Lung (tissue), 17 donors: ENCODE measurements at places on chromosomes 13 and 19. TPM values are rescaled to one million over a fixed set of nuclear protein-coding genes. Genes with fewer than 3 reads are reported as not detected.

- DNase-seq: no peak
These were observed 11.7 kb downstream of the NDUFB7 start for GRCh38 chr19:14559916-14560775.

Gene CGB5
- polyA plus RNA-seq: not detected

GRCh38 chr13:19605161-19605955 is 28.1 kb upstream of the MPHOSPH8 start:
- no peak for DNase-seq

GRCh38 chr13:107289540-107289939 is 721.6 kb upstream of the ARGLU1 start:
- DNase-seq: no peak

DNA sequence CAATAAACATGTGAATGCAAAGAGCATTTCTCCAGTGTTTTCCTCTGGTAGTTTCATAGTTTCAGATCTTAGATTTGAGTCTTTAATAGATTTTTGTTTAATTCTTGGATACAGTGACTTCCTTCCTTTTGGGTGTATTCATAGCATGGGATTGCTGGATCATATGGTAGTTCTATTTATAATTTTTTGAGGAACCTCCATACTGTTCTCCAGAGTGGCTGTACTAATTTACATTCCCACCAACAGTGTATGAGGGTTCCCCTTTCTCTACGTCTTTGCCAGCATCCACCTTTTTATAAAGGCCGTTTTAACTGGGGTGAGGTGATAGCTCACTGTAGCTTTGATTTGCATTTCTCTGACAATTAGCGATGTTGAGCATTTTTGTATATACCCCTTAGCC is 9.3 kb upstream of the CALM3 start:
- no peak for DNase-seq

Gene C19orf85
- polyA plus RNA-seq: not detected

- DNase-seq: no peak
These were observed 104.0 kb downstream of the DGKH start for GRCh38 chr13:42152495-42152894.

- peak; percentile 60 for DNase-seq
These were observed 850 bp downstream of the KLF5 start for GRCh38 chr13:73059460-73060250.

- DNase-seq: peak; percentile 80
These were observed 34.3 kb downstream of the ZNF536 start for GRCh38 chr19:30406220-30407067.

Gene POSTN
- polyA plus RNA-seq: 12.8 TPM

GRCh38 chr13:38514575-38514974 is 164.9 kb downstream of the UFM1 start:
- no peak for DNase-seq

Gene ATG4D
- 28.8 TPM for polyA plus RNA-seq

DNA sequence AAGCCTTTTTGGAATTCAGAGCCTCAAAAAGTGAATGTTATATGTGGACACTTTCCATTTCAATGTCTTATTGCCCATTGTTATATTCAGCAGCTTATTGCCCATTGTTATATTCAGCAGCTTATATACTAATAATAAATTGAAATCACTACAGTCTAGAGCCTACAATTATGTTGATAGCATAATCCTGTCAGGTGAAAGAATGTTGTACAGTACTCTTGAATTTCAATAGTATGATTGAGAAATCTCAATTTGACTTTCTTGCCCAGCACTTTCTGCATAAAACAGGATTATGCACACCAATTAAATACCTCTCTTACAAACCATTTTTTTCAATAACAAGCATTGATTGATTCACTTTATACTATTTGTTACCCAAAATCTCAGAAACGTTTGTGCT is 260.8 kb downstream of the PCDH9 start:
- no peak for DNase-seq

DNA sequence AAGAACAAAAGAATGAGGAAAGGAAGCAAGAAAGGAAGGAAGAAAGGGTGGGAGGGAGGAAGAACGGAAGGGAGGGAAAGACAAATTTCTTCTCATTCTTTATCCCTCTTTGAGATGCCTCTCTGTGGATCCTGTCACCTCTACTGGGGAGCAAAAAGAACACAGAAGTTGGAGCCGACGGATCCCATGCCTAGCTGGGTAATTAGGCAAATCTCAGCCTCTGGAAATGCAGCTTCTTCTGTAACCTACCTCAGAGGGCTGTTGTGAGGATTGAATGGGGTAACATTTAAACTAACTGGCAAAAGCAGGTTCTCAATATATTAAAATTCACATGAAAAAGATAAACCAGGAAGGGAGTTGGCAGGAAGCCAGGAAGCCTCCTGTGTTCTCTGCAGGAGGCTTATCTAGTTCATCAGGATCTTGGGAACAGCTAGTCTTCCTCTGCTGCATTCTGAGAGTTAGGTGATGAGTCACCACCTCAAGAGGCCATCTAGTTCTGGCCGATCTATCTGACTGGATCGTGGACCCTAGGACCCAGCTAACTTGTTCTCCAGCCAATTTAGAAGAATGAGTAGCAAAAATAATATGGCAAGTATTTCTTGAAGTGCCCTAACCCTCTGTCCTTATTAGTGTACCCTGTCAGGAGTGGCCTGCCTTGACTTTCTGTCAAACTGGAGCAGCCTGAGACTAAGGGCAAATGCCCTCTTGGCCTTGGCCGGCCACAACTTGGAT is 15.2 kb upstream of the CPB2 start:
- no peak for DNase-seq

DNA sequence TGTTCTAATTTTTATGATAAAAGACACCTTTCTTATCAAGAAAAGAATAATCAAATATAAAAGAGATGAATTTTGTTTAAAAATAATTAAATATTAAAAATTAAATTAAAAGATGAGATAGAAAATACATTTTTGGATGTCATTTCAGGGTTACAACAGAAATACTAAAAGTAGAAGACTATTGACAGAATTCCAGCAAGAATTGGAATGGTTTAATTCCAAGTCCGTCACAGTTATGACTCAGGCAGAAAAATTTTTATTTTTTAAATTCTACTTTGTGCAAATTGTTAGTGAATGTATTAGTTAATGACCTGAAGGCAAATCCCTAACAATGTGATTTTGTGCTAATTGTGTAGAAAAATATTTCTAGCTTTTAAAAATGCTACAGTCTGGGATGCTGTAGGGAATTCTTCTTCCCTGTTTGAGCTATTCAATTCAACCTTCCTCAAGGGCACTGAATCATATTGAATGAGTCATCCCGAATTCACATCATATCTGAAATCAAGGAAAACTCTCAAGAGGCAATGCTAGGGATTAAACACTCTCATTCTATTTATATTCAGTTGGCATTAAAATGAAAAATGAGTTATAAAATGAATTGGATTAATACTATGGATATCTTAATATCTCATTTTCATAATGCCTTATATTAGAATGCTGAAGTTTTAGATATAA is 633.5 kb upstream of the ATXN8OS start:
- no peak for DNase-seq

- no peak for DNase-seq
These were observed 72.4 kb upstream of the TSC22D1 start for GRCh38 chr13:44648392-44649103.

- no peak for DNase-seq
These were observed 78.4 kb downstream of the TEX29 start for GRCh38 chr13:111398715-111399299.

Gene PTH2
- not detected for polyA plus RNA-seq

DNA sequence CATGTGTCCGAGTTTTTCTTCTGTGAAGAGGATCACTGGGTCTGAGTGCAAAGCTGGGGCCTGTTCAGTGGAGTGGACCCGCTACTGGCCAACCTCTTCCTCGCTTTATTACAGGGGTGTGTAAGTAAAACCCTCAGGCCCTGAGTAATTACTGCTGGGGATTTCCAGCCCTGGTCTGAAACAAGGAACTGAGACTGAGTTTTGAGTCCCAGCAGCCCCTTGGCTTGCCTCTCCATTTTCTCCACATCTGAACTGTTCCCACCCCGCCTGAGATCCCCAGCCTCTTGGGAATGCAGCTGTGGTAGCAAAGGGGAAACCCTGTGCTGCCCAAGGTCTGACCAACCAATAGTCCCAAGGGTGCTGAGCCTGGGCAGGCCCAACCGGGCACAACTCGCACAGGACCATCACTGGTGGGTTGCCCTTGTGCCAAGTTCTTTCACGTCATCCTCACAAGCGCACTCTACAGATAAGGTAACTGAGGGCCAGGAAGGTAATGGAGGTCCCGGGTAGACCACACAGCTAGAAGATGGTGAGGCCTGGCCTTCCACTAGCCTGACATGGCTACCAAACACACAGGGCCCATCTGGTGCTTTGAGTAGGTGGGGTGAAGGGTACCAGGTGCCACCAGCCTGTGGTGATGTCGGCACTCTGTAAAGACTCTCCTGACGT is 13.7 kb upstream of the SLC35E1 start:
- DNase-seq: no peak

- no peak for DNase-seq
These were observed 1.3 kb upstream of the LMNB2 start for GRCh38 chr19:2458054-2458453.

DNA sequence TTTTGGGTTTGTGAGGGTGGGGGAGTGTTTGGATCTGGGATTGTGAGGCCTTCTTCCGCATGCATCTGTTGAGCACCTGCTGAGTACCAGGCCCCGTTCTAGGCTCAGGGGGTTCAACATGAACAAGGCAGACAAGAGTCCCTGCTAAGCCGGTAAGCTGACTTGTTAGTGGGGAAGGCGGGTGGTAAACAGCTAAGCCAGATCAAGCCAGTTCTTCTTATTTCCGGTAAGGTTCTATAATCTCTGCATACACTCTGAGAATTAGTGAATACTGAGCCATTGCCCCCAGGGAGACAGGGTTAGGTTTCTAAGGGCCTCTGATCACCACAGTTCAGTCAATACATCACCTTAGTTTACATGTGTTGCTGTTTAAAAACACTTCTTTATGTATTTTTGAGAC is 9.9 kb upstream of the EHD2 start:
- no peak for DNase-seq

Gene ZNF575
- polyA plus RNA-seq: 0.48 TPM

Gene CRLF1
- polyA plus RNA-seq: 48.2 TPM

DNA sequence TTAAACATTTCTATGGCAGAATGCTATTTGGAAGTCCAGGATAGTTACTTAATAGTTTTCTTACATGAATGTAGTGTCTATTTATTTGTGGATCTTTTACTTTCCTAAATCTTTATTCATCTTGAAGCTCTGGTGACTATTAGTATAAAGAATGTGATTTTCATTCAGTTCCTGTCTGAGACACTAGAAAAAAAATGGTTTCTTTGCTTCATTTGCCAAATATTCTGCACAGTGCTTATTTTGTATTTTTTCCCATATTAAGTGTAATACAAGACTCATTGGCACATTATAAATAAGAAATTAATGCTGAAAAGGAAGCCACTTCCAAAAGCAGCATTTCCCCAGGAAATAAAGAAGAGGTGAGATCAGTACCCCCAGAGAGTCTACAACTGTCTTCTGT is 109.8 kb downstream of the POSTN start:
- DNase-seq: no peak

DNA sequence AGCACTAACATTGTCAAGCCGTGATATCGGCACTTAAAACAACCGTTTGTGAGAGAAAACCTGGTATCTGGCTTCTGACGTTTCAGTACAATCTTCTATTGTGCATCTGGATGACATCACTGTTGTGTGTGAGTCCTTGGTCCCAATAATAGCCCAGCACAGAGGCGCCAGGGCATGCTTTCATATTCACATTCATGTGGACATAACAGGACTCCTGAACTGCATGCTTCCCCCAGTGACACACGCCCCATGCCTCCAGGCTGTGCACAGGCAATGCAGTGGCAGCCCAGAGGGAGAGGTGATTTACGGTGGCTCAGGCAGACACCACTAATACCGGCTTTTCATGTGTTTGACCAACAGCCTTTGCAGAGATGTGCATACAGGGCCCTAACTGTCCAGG is 58.1 kb downstream of the MRPL57 start:
- DNase-seq: no peak

Gene IL17D
- polyA plus RNA-seq: 0.65 TPM

Gene ANGPTL8
- 1.0 TPM for polyA plus RNA-seq

GRCh38 chr13:72782717-72783116 is 784 bp downstream of the PIBF1 start:
- DNase-seq: peak; percentile 17

DNA sequence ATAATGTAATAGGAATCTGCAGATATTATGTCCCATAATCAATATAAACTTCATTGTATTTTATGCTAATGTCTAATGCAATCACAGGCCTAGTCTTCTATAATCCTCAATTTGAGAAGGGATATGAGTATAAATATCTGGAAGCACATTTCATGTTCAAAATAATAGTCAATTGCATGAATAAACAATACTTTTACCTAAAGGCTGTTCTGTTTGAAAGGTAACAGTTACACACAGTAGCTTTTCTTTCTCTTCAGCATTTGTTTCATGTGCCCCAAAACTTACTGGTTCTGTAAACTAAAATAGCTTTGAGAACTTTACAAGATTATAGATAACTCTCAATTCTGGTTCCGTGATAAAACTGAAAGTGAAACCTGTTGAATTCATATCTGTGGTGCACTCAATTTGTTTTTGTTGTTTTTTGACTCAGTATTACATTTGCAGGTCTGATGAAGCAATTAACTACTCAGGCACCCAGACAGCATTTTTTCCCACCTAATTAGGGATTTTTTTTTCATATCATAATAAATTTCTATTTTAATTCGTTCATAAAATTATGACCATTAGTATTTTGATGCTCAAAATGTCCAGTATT is 1193.8 kb downstream of the SLITRK1 start:
- peak; percentile 11 for DNase-seq

- DNase-seq: peak; percentile 13
These were observed 421.9 kb upstream of the PCDH9 start for GRCh38 chr13:67651908-67652465.

Gene ZNF416
- polyA plus RNA-seq: 1.7 TPM

GRCh38 chr19:16714702-16715287 is 4.9 kb upstream of the NWD1 start:
- DNase-seq: peak; percentile 61

DNA sequence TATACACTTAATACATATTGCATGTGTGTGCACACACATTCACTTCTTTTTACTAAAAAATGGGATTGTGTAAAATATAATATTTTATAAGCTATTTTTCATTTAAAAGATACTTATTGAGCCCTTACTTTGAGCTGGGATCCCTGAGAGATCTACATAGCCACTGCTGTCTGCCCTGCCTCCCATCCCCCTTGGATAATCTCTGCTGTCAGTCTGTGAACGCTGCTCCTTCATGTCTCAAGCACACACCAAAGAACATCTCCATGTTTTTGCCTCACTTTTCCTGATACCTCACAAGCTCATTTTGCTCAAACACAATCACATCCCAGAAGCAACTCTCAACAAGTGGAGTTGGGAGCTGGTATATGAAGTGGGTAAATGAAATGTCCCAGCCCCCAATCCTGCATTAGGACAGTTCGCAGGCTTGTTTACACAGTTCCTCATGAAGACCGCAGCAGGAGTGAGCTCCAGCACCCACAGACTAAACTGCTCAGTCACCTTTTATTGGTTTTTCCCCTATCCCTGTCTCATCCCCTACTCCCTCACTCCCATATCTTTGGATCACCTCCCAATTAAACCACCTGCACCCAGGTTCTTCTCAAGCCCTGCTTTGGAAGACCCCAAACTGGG is 108.3 kb upstream of the FRY start:
- DNase-seq: no peak
